ENCODE measurements at places on chromosomes 16 and 17.

DNA sequence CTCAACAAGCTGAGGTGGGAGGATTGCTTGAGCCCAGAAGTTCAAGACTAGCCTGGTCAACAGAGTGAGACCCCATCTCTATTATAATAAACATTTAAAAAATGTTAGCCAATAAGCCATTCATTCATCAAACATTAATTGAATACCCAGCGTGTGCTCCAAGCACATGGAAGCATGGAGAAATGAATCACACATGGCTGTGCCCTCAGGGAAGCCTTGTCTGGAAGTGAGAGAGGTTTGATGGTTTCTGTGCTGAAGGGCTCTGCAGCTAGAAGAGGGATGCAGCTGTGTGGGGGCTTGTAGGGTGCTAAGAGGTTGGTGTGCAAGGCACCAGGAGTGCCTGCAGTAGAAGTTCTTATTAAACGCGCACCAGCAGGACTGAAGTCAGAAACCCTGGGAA lies 11.2 kb downstream of the CYB5D2 start:
- no peak overlapping the region for H3K27ac ChIP-seq
- no peak for DNase-seq
- no peaks in the 10 kb centered on the region for H3K36me3 ChIP-seq
- H3K4me3 ChIP-seq, result no peak overlapping the region
- H3K4me1 ChIP-seq, result no peaks in the 10 kb centered on the region

- no peaks in the 10 kb centered on the region for H3K4me1 ChIP-seq
- no peak for DNase-seq
- no peak overlapping the region for H3K27ac ChIP-seq
- H3K27me3 ChIP-seq, result peaks cover 24% of the 10 kb centered on the region
- no peaks in the 10 kb centered on the region for H3K36me3 ChIP-seq
- H3K4me3 ChIP-seq, result no peak overlapping the region
Measured at GRCh38 chr17:15307710-15308111, 33.7 kb downstream of the TEKT3 start.

DNA sequence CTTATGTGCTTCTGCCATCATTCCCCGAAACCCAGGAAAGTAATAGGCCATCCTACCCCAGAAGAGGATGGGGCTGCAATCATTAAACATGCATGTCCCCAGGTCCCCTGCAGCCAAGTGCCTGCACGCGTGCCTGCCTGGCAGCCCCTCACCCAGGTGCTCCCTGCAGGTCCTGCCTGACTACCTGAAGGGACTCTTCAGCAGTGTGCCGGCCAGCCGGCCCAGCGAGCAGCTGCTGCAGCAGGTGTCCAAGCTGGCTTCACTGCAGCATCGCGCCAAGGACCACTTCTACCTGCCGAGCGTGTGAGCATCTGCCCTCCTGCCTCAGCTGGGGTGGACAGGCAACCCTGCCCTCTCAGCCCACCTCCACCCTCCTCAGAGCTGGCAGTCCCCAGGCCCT lies 16.2 kb upstream of the ALKBH5 start:
- no peak for DNase-seq
- no peaks in the 10 kb centered on the region for H3K4me1 ChIP-seq
- H3K36me3 ChIP-seq, result no peaks in the 10 kb centered on the region
- H3K27ac ChIP-seq, result no peak overlapping the region

DNA sequence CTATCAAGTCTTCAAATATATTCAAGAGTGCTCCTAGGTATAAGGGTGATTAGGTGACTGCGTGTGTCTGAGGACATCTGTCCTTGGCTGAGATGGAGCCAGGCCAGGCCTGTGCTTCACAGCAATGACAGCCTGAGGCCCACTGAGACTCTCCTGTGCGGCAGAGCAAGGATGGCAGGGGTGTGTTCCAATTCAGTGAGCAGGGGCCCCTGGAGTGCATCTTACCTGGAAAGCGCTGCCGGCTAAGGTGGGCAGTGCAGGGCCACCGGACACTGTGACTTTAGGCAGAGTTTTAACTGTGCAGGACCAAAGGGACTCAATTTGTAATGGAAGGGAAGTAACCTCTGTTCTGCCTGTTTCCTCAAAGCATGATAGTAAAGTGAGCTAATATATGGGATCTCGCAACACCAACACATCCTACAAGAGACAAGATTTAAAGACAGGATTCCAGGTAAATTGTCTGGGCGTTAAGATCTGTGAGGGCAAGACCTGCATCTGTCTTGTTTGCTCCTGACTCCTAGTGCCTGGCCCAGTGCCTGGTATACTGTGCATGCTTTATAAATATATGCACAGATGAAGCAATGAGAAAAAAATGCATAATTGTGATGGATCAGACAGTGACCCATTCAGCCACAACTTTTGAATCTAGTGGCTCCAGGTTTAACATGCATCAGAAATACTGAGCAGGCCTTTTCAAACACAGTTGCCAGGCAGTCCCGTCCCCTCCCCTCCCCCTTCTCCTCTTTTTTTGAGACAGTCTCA lies 86.7 kb downstream of the MRC2 start:
- peaks cover 7% of the 10 kb centered on the region for H3K27me3 ChIP-seq
- no peak overlapping the region for H3K27ac ChIP-seq
- H3K4me1 ChIP-seq, result no peaks in the 10 kb centered on the region
- H3K4me3 ChIP-seq, result no peak overlapping the region
- no peaks in the 10 kb centered on the region for H3K36me3 ChIP-seq

GRCh38 chr16:86821895-86822294 lies 243.5 kb downstream of the FOXL1 start:
- H3K4me1 ChIP-seq, result no peaks in the 10 kb centered on the region
- no peaks in the 10 kb centered on the region for H3K36me3 ChIP-seq
- H3K27me3 ChIP-seq, result peaks cover 17% of the 10 kb centered on the region
- no peak overlapping the region for H3K27ac ChIP-seq
- no peak for DNase-seq

DNA sequence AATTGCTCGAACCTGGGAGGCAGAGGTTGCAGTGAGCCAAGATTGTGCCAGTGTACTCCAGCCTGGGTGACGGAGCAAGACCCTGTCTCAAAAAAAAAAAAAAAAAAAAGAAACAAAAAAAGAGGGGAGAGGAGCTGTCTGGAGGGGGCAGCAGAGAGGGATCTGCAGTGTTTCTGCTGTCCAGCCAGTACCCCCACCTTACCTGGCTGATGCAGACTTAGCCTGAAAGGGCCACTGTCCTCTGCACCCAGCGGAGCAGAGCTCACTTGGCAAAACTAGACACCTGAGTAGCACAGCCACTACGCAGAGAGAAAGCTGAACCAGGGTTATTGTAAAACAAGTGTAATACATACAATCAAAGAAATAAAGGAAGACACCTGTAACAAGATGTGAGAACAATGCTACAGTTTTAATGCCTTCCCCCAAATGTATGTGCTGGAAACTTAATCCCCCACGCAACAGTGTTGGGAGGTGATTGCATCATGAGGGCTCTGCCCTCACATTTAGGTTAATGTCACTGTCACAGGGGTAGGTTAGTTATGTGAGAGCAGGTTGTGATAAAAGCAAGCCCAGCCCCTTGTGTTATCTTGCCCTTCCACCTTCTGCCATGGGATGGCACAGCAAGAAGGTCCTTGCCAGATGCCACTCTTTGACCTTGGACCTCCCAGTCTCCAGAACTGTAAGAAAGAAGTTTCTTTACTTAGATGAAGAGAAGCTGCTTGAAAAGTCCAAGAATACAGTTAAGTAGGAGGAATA lies 211.2 kb downstream of the RPTOR start:
- DNase-seq, result no peak
- peak overlapping the region; percentile 25 for H3K27ac ChIP-seq
- peaks cover 28% of the 10 kb centered on the region for H3K36me3 ChIP-seq
- H3K4me1 ChIP-seq, result peaks cover 55% of the 10 kb centered on the region
- H3K27me3 ChIP-seq, result no peaks in the 10 kb centered on the region
- H3K4me3 ChIP-seq, result no peak overlapping the region

- no peak overlapping the region for H3K27ac ChIP-seq
- no peak for DNase-seq
- H3K4me1 ChIP-seq, result peaks cover 11% of the 10 kb centered on the region
Measured at GRCh38 chr16:66594739-66595138, 9.8 kb upstream of the CMTM3 start.

DNA sequence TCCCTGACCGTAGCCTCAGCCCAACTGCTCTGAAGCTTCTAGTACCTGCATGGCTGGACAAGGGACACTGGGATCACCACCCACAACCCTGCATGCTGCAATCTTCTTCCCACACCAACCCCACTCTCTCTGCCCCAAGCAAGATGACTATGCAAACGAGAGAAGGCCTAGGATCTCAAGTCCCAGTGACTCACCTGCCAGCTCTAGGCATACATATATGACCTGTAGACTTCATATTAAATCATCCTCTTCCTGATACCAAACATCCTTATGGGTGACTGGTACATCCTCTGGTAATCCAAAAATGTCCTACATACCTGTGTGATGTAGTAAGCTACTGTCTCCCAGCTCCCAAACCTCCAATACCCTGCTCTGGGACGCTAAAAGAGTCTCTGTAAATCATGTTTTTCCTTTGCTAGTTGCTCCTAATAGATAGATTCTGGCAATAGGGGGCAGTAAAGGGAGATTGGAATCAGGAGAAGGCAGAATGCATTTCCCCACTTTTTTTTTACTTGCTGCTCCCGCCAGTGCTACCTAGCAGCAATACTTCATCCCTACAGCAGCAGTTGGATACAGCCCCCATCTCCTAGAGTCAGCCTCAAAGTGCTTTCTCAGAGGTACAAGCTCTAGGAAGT lies 43.4 kb upstream of the SOX9 start:
- no peaks in the 10 kb centered on the region for H3K36me3 ChIP-seq
- no peak for DNase-seq
- no peak overlapping the region for H3K27ac ChIP-seq

DNA sequence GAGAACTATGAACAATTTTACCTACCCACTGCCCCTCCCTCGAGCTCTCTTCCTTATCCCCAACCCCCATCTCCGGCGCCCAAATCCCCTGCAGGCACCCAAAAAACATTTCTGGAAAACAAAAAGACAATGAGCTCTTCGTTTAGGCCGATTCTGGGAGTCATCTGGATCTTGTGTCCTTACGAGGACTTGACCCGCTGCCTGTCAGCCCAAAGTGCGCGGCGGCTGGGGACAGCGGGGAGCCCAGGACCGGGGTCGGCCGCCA lies 524 bp downstream of the STRADA start:
- no peak for DNase-seq
- H3K36me3 ChIP-seq, result peaks cover 8% of the 10 kb centered on the region
- peaks cover 26% of the 10 kb centered on the region for H3K4me1 ChIP-seq
- no peaks in the 10 kb centered on the region for H3K27me3 ChIP-seq
- peak overlapping the region; percentile 80 for H3K4me3 ChIP-seq

DNA sequence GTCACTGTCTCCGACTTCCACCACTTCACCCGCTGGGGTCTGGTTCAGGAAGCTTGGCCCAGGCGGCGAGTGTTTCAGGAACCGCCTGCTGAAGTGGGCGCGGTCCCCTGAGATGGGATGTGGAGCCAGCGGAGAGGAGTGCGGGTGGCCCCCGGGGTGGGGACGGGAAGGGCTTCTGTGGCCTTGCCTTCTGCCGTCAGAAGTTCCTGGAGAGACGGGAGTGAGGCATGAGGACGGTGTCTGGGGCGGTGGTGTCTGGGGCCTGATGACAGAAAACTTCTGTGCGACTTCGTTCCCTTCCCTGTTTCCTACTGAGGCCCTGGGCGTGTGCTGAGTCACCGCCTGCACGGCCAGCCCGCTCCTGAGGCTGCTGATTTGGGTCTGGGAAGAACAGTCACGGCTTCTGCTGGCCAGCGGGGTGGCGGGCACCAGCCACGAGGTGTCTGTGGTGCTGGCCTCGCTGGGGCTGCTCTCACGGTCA lies 12.3 kb upstream of the NLRC3 start:
- H3K27me3 ChIP-seq, result no peaks in the 10 kb centered on the region
- no peak overlapping the region for H3K27ac ChIP-seq
- peaks cover 36% of the 10 kb centered on the region for H3K36me3 ChIP-seq
- no peak overlapping the region for H3K4me3 ChIP-seq

DNA sequence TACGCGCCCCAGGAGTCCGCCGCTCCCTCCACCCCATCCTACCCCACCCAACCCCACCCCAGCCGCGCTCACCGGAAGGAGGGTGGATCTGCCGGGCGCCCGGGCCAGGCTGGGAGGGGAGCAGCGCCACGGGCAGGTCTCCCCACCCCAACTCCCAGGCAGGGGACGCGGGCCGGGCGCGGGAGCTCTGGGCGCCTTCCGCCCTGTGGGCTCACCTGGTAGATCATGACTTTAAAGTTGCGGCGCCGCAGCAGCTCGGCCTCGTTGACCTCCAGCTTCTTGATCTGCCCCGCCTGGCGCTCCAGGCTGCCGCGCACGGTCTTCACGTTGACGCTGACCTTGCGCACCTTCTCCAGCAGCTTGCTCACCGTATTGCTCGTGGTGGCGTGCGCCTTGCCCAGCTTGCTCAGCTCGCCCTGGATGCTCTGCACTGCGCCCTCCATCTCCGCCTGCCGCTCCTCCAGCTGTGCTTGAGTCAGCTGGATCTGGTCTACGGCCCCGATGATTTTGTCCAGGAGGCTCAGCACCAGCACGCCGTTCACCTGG lies 571 bp downstream of the CAVIN1 start:
- H3K27me3 ChIP-seq, result peaks cover 13% of the 10 kb centered on the region
- H3K36me3 ChIP-seq, result no peaks in the 10 kb centered on the region
- no peak overlapping the region for H3K4me3 ChIP-seq
- no peaks in the 10 kb centered on the region for H3K4me1 ChIP-seq

- no peak for DNase-seq
- no peaks in the 10 kb centered on the region for H3K36me3 ChIP-seq
- no peaks in the 10 kb centered on the region for H3K4me1 ChIP-seq
- H3K27me3 ChIP-seq, result no peaks in the 10 kb centered on the region
- H3K4me3 ChIP-seq, result no peak overlapping the region
Measured at GRCh38 chr17:71656964-71657858, 463.6 kb upstream of the SOX9 start.

- no peaks in the 10 kb centered on the region for H3K4me1 ChIP-seq
- no peaks in the 10 kb centered on the region for H3K36me3 ChIP-seq
- H3K27me3 ChIP-seq, result peaks cover 32% of the 10 kb centered on the region
- H3K4me3 ChIP-seq, result no peak within 1 kb of the TSS
Measured at GRCh38 chr17:48615047-48615962, at the start of gene HOXB8. HOXB8 (minus strand) TSS chr17:48615292; CDS start chr17:48614704, 588 bp downstream.

- peak overlapping the region; percentile 40 for H3K27ac ChIP-seq
- peaks cover 56% of the 10 kb centered on the region for H3K4me1 ChIP-seq
- no peaks in the 10 kb centered on the region for H3K27me3 ChIP-seq
- no peak overlapping the region for H3K4me3 ChIP-seq
Measured at GRCh38 chr17:82871056-82871775, 31.4 kb upstream of the ZNF750 start.

DNA sequence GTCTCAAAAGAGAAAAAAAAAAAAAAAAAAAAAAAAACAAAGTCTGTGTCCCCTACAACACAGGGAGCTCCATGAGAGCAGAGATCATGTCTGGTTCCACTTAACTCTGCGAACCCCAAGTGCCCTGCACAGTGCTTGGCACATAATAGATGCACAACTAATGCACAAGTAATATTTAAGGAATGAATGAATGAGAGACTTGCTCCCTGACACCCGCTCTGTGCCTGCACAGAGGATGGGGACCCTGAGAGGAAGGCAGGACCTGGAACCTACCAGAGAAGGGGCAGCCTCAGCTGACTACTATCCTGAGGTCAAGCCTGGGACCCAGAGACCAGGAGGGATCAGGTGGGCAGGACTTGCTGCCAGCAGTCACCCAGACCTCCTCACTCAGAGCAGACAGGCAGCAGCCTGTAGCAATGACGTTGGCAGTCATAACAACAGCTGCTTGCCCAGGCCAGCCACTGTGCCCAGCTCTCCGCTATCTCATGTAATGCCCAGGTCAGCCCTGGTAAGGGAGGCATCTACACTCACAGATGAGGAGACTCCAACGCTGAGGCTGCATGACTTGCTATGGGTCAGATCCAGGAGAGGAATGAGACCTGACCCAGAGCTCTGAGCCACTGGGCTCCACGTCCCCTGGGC lies 2.9 kb downstream of the MYO15A start:
- H3K36me3 ChIP-seq, result peaks cover 7% of the 10 kb centered on the region
- H3K4me1 ChIP-seq, result no peaks in the 10 kb centered on the region
- no peak for DNase-seq
- no peak overlapping the region for H3K4me3 ChIP-seq
- H3K27ac ChIP-seq, result no peak overlapping the region
- H3K27me3 ChIP-seq, result no peaks in the 10 kb centered on the region

GRCh38 chr17:40560592-40561293 lies 4.5 kb downstream of the CCR7 start:
- H3K4me1 ChIP-seq, result peaks cover 94% of the 10 kb centered on the region
- no peaks in the 10 kb centered on the region for H3K36me3 ChIP-seq
- DNase-seq, result peak; percentile 70
- peak overlapping the region; percentile 96 for H3K27ac ChIP-seq
